ENCODE measurements at places on chromosomes 1 and 21.

GRCh38 chr1:151596166-151596953, 15.5 kb upstream of the SNX27 start:
- no peak overlapping the region for H3K4me3 ChIP-seq
- no peaks in the 10 kb centered on the region for H3K36me3 ChIP-seq
- H3K27ac ChIP-seq = no peak overlapping the region

DNA sequence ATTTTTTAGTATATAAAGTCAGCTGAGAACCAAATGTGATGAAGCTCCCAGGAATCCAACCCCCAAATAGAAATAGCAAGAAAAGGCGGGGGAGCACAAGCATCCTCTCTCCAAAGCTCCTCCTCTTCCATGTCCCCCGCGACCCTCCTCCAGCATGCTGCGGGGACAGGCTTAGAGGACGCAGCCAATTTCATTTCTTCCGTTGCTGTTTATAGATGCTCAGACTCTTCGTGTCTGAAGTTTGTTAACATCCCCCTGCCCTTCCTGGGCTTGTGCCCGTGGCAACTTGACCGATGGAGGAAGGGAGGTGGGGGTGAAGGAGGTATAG, 754 bp upstream of the NPPA start:
- H3K36me3 ChIP-seq = peaks cover 8% of the 10 kb centered on the region
- no peaks in the 10 kb centered on the region for H3K4me1 ChIP-seq
- no peak for DNase-seq
- no peak overlapping the region for H3K4me3 ChIP-seq
- no peak overlapping the region for H3K27ac ChIP-seq

DNA sequence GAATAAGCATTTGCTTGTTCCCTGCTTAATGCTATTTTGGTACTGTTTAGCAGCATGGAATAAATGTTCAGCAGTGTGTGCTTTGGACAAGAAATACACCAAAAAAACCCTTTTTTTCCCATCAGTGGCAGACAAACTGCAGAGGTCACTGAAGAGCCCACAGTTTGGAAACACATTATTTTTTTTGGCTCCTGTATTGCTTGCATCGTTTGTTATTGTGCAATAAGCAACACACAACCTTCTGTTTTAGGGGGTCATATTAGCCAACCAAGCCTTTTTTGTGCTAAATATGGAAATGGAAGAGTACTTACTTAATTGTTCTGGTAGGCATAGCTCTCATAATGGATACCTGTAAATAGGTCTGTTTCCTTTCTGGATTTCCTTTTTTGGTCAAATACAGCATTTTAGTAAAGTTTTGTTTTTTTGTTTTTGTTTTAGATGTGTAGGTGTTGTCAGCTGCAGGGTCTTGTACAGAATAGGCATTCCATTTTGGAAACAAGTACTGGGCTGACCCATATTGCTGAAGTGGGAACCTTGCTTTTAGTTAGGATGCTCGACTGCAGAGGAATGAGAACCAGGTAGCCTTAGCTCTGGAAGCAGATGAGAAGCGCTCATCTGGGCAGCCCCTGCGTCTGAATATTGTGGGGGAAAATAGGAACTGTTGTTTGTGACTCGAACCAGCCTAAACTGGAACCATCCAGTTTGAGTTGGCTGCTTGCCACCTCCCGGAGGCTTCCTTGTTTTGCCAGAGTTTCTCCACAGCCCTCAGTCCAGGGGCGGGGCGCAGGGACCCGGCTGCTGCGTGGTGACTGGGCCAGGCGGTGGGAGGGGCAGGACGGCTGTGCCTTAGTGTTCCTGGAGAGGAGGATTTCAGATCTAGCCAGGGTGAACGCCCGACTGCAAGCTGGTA, 38.4 kb downstream of the SPEN start:
- H3K4me1 ChIP-seq = peaks cover 60% of the 10 kb centered on the region
- peak; percentile 37 for DNase-seq
- H3K4me3 ChIP-seq = peak overlapping the region; percentile 40
- peak overlapping the region; percentile 53 for H3K27ac ChIP-seq
- H3K36me3 ChIP-seq = peaks cover 35% of the 10 kb centered on the region
- no peaks in the 10 kb centered on the region for H3K27me3 ChIP-seq

DNA sequence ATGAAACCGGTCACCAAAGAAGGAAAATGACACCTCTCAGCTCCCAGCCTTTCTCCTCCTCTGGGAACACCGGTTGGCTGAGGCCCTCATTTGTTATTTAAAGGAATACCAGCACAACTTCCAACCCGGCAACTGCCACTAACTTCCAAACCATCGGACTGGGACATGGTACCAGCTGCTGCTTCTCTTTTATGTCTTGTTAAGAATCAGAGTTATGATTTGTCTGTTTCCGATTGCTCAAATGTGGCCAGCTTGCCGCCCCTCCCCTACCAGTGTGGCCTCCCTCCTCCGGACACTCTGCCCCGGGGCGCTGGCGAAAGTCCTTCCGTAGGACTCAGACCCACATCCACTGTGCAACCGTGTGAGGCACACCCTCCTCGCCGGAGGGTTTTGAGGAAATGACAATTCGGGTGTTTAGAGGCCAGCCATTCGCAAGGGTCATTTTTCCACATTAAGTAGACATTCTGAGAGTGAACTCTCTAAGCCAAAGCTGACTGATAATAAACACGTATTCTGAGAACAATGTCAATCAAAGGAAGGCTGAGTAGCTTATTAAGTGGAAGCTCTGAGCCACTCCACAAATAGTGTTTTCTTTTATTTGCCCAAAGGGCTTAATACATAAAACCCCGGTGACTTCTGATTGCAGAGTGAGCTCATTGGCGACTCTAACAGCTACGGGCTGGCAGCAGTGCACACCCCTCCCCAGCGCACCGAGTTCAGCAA, 5.5 kb downstream of the RIPK4 start:
- no peak for DNase-seq
- no peak overlapping the region for H3K27ac ChIP-seq
- no peak overlapping the region for H3K4me3 ChIP-seq
- H3K27me3 ChIP-seq = peaks cover 50% of the 10 kb centered on the region

Measured in activated CD8-positive, alpha-beta T cell treated with anti-CD3 and anti-CD28 coated beads for 36 hours (primary cell).